Activated CD8-positive, alpha-beta memory T cell treated with anti-CD3 and anti-CD28 coated beads for 4 hours (primary cell): ENCODE measurements at places on chromosomes 11 and 22.

DNA sequence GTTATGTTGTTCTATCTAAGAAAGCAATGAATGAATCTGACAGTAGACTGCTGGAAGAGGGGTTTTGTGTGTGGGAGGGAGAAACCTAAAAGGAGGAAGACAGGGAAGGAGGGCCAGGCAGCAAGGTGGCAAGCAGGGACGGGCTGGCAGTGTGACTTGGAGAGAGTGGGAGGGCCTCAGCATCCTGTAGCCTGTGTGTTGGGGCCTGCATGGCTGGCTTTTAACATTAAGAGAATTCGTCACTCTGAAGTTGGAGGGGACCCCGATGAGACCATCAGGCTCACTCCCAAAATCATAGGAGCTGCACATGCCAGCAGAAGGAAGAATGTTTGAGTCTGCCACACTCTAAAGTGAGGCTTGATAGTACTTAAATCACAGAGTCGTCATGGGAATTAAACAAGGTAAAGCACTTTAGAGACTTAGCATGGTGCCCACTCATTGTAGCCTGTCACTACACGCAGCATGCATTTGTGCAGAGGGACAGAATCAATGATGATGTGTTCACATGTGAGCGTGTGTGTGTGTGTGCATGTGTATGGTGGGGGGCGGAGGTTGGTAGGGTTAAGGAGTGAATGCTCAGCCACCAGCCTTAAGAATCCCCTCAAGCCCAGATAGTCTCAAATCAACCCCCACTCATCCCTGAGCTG lies 199.5 kb downstream of the TENM4 start:
- DNase-seq, result no peak

DNA sequence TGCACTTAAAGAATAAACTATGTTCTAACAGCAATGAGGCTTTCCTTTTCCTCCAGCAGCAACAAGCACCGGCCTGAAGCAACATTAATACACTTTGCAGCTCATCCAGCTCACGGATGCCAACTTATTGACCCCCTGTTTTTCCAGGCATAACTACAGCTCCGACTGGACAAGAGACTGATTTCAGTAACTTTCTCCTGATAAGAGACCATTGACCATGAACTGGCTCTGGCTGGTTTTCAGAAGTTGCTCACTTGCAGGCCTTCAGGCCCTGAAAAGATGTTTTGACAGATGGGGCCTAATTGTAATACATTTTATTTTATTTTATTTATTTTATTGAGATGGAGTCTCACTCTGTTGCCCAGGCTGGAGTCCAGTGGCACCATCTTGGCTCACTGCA lies 27.5 kb downstream of the GGT5 start:
- DNase-seq, result no peak

DNA sequence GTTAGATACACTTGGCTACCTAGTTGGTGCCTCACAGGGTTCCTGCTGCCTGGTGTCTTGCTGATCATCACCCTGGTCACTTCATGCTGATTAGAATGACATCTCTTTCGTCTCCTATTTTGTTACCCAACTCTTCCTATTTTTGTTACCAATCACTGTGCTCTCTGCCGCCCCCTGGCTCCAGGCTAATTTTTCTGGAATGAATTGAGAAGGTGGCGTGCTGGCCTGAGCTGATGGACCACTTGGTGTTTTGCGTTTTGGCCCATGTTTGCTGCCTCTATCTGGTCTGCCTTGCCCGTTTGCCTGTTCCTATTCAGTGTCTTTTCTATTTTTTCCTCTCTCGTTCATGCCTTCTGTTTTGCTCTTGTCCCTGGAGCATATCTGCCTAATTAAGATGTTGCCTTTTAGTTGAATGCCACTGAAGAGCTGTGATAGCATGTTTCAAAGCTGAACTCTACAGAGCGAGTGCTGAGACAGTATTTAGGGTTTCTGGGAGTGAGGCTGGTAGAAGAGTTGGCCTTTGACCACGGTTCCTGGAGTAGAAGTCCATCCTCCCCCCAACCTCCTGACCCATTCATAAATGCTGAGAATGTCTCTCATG lies 5.9 kb upstream of the ATF4 start:
- no peak for DNase-seq

DNA sequence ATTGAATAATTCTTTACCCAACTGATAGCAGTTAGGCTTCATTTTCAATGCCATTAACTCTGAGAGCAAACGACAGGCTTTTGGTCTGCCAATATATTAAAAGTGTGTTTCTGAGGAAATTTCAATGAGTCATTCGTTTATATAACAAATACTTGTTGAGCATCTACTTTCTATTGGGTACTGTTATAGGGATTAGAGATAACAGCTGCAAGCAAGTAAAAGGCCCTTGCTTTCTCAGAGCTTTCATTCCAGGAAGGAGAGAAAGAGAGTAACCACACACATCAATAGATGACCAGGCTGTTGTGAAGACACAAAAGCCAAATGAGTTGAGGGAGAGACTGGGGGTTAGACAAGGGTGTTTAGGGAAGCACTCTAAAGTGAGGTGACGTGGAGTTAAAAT lies 35.7 kb downstream of the CD44 start:
- DNase-seq, result no peak

DNA sequence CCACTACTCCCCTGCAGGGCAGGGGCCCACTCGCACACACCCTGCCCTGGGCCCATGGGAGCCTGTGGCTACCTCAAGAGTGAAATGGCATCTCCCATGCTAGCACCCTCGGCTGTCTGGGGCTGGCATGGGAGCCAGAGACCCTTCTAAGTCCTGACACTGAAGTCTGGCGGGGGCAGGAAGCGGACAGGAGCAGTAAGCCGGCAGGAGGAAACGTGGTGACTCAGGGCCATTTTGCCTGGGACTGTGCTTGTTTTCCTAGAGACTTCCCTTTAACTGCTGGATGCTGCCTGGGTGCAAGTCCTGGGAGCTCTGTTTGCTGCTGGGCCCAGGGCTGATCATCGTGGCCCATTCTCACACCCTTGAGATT lies 16.8 kb downstream of the RELT start:
- no peak for DNase-seq

- DNase-seq, result no peak
Observed at GRCh38 chr11:128582496-128583366, 4.6 kb downstream of the ETS1 start.

GRCh38 chr11:68338051-68338780 lies 25.8 kb downstream of the LRP5 start:
- no peak for DNase-seq

- DNase-seq, result no peak
Observed at GRCh38 chr22:23580576-23581259, 628 bp upstream of the IGLL1 start.

DNA sequence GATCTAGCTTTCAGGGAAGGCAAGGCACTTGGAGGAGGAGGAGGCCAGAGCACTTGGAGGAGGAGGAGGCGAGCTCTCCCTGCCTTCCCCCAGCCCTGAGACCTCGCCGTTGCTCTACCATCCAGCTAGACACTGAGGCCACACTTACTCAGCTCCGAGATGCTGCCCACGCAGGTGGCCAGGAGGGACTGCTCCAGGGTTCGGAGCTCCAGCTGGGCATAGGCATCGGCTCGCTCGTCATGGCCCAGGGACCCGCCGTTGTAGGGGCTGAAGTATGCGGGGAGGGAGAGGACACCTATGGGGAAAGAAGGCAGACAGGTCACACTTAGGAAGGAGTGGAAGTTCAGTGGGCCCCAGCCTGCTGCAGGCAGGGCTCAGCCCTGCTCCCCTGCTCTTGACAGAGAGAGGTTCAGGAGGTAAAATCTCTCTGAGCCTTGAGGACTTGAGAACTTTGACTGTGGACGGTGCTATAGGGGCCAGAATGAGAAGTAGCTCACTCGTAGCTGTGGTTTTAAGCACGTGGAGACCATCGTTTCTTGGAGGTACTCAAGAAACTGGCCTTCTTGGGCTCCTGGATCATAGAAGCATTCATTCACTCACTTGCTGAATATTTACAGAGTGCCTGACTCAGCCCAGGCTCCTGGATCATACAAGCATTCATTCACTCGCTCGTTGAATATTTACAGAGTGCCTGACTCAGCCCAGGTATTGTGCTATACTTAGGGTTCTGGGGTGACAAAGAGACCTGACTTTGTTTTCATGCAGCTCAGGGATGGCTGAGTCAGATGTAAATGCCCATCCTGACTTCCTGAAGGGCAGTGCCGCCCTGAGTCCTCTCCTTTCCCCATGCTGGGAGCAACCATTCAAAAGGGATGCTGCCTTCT lies 99.2 kb downstream of the NAT10 start:
- no peak for DNase-seq

DNA sequence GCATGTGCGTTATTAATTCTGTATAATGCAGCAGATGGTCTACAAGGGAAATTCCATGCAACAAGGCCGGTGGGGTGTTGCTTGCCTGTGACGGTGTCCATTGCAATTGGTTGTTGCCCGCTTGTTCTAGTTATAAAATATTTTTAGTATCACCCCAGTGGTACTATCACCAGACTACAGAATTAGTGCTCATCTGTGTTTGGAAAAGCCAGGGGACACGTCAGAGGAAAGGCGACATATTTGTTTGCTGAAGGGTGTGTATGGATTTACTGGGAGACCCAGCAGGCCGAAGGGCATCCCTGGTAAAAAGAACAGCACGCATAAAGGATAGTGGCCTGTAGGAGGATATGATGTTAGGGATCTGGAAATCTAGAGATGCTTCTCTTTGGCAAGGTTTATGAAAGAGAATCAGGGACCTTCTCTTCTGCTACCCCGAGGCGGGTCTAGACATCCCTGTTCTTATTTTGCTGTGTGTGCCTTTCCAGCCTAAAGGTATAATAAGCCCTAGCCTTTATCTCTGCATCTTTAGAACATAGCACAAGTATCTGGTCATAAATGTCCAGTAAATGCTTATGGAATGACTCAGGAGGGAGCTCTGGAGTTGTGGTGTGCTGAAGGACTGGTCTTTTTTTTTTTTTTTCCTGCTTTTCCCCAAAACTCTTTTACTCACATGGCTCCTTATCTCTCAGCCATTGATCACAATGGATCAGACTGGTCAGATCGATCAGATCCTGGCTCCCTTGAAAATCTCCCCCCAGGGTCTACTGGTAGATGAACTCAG lies 90.9 kb downstream of the LDLRAD3 start:
- no peak for DNase-seq

GRCh38 chr11:86988351-86988881 lies 33.2 kb upstream of the FZD4 start:
- no peak for DNase-seq

- DNase-seq, result no peak
Observed at GRCh38 chr11:27894552-27894951, 194.3 kb upstream of the BDNF start.

GRCh38 chr11:20754933-20755332 lies 85.5 kb downstream of the NELL1 start:
- no peak for DNase-seq

DNA sequence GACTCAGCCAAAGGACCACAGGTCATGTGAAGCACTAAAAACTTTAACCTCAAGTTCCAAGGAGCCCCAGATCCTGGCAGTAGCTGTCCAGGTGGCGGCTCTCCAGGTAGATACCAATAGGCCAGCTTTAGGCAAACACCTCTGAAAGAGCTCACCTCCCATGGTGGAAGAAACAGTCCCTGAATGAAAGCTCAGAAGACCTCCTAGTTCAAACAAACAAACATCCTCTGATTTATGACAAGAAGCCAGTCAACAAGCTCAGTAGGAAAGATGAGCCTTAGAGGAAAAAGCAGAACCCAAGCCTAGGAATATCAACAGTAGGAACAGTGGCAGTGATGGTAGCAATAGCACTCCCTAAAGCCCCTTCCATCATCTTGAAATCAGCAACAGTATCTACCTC lies 17.2 kb downstream of the ABTB2 start:
- DNase-seq, result no peak

DNA sequence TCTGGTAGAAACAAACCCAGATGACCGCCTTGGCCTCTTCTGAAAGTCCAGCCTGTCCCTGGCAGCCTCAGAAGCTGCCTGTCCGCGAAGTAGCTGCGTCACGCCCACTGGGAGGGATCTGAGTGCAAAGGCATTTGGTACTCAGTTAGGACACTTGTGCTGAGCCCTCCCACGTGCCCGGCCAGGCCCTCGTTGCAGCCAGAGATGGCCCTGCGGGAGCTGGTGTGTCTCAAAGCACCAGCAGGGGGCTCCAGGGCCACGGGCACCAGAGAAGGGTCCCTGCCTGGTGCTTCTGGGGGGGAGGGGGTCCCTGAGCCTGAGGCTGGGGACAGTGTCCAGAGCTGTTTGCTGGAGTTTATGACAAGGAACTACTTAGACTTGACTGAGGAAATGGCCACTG lies 5.8 kb downstream of the SELENOO start:
- no peak for DNase-seq

- DNase-seq, result peak; percentile 89
Observed at GRCh38 chr11:61695917-61696316, 15.7 kb downstream of the DAGLA start.
